Upper lobe of left lung (tissue), 6 donors: ENCODE measurements at places on chromosomes 1 and 21.

DNA sequence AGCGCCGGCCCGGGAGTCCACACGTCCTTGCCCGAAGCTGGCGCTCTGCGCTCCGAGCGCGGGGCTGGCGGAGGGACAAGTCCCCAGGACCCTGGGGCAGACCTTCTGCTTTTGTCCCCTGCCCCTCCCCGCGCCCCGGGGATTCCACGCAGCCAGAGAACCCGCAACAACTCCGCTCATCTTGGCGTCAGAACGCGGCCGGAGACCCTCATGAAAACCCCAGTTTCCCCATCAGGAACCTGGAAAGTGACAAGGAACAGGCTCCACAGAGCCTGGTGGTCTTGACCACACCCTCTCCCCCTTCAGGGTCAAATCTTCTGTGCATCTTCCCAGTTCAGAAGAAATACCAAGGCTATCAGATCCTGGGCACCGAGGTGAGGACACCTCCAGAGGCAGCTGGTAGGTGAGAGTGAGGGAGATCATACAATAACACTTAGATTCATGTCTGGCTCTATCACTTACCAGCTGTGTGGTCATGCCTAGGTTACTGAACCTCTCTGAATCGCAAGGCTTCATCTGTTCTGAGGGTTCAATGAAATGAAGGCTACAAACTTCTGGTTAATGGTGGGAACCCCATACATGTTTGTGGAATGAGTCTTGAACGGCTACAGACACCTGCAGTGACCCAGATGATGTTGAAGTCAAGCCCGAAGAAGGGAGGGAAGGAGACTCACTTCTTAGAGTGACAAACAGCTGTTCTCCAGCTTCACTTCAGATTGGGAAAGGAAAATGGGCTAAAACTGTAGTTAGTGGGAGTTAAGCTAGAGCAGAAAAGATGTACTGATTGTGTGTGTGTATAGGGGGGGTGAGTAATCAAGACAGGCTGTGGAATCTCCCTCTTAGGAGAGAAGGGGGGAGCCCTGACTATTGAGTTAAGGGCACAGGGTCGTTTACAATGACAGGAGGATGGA is 555 bp upstream of the RSPO1 start:
- DNase-seq, result no peak

- peak; percentile 68 for DNase-seq
These were observed 94.6 kb downstream of the STUM start for GRCh38 chr1:226643177-226643576.

- DNase-seq, result no peak
These were observed 11.4 kb upstream of the VANGL1 start for GRCh38 chr1:115630342-115630741.

DNA sequence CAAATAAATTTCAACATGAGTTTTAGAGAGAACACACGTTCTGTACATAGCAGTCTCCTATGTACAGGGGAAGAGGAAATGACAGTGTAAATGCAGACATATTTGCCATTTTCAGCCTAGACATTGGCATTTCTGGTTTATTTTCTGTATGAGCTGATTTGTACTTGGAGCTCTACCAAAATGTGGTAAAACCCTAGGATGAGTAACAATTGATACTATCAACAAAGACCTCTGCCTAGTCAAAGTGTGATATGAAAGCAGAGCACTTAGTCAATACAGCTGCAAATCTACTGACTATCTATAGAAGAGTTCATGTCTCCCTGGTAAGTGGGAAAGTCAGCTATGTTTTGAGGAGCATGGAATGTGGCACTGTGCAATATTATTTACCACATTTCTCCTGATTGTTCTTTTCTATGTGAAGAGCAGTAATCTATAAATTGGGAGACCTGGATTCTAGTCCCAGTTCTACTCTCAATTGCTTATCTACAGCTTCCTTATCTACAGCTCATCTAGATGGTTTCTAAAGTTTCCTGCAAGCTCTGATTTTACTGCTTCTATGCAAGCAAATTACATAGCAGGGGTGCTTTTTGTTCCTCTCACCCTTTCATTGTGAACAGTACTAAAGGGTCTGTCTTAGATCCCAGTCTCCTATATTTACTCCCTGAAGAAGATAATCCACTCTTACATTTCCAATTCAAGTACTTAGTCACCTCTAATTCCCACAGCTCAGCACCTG is 334.2 kb downstream of the NTNG1 start:
- DNase-seq, result no peak

GRCh38 chr1:60540141-60540540 is 466.6 kb upstream of the C1orf87 start:
- no peak for DNase-seq
